ENCODE measurements at places on chromosomes 5 and 9.

GRCh38 chr9:78746010-78746409 is 449.1 kb downstream of the PSAT1 start:
- DNase-seq: no peak

- no peak for DNase-seq
Observed at GRCh38 chr5:176337913-176338312, 23.7 kb downstream of the KIAA1191 start.

DNA sequence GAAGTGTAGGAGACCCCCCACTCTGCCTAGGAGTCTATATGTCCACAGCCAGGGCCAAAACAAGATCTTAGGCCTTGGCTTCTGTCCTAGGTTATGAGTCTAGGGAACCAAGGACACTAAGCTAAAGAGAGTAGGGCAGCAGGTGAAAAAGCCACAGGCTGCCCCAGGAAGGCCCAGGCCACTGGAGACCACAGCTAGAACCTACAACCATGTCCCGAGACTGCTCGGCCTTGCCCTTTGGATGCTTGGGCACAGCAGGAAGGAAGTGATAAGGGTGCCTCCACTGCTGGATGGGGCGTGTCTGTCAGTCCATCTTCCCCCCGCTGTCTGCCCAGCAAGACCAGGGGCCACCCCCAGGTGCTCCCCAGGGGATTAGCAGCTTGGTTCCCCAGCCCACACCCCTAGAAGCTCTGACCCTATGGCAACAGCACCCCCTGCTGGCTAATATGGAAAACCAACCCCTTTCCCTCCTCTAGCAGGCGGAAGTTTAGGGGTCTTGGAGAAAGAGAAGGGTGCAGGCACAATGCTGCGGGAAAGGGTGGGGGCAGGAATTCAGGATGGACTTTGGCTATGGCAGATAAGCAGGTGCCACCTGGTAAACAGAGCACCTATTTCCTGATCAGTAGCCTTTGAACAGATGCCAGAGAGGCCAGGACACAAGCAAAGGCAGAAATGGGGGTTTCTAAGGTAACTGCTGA is 10.5 kb upstream of the IRF1 start:
- DNase-seq: peak; percentile 58

DNA sequence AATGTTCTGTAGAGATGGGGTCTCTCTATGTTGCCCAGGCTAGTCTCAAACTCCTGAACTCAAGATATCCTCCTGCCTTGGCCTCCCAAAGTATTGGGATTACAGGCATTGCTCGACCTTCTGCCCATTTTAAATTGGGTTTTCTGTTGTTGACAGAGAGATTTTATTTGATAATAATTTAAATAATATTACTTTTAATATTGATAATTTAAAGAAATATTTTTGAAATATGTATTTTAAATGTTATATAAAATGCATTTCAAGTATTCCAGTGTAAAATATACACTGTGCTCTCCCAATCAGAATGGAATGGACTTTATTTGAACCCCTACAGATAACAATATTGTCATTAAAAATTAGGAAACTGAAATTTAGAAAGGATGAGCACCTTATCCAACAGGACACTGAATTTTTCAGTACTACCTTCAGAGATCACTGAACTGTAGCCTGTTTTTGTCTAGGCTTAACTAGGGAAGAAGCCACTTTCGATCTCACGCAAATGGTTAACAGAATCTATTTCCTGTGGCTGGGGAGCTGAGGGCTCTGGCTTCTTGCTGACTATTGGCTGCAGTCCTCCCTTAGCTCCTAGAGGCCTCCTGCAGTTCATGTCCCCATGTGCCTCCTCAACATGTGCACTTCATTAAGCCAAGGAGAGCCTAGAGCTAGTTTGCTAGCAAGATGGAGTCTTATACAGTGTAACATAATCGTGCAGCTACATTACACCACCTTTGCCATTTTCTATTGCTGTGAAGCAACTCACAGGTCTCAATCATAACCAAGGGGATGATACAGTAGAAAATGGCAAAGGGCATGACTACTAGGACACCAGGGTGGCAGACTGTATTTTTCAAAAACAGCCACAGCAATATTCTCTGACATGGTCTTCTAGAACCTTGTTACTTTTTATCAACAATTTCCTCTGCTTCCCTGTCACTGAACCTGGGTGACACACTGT is 150.0 kb downstream of the CDC42SE2 start:
- no peak for DNase-seq

- DNase-seq: peak; percentile 8
Observed at GRCh38 chr5:159965031-159965837, 43.7 kb upstream of the TTC1 start.

DNA sequence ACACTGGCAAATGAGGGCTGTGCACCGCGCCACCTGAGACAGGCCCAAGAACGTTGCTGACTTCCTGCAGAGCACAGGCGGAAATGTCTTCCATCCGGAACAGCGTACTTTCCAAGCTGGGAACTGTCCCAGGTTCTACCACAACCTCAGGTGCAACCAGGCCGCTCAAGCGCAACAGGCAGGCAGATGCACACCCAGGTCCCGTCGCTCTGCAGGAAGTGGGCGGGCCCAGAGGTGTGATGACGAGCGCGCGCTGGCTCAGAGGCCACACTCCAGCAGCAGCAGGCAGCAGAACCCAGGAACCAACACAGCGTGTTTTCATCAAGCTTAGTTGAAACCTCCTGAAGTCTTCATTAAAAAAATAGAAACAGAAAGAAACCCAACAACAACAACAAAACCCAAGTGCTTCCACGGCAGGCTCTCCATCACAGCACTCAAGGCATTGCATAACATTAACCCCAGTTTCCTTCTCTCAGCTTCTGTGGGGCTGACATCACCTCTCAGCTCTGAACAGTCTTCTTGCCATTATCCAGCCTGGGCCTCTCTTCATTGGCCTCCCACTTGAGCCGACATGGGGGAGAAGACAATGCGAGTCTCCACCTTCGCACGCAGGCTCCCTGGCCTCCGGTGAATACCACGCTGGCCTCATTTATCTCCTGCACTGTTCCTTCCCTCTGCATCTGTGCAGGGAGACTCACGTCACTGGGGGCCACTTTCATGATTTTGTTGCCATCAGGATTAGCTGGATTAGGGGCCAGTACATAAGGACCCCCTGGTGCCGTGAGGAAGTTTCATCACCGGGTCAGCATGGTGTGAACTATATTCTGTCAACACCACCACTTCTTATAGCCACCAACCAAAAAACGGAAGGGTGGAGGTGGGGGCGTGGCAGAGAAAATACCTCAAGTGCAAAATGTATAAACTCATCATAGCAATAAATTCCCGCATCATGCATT is 22.1 kb downstream of the PTCH1 start:
- DNase-seq: peak; percentile 96

- DNase-seq: no peak
Observed at GRCh38 chr5:1294835-1295649, at the start of gene TERT. Gene TERT, minus strand, starts transcription at chr5:1295068. Its CDS starts 79 bp downstream, at chr5:1294989.

- DNase-seq: no peak
Observed at GRCh38 chr5:67954351-67954750, 261.2 kb upstream of the PIK3R1 start.

- DNase-seq: no peak
Observed at GRCh38 chr5:93184041-93184440, 397.0 kb downstream of the NR2F1-AS1 start.

DNA sequence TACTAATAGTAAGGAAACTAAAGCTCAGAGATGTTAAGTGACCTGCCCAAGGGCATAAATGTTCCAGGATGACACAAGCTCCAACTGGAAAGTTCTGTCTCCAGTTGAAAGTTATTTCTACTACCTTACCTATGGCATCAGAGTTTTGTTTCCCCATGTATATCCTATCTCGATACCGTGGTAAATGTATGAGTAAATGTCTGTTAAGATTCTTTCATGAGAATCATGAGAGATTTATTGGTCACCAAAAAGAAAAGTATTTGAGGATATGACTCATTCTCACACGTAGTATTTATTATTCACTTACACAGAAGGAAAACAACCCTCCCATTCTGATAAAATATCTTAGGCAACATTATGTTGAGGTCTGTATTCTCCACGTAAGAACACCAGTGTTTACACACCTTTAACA is 11.1 kb upstream of the SHOC1 start:
- no peak for DNase-seq

GRCh38 chr5:173721601-173722232 is 105.3 kb upstream of the BOD1 start:
- DNase-seq: no peak

GRCh38 chr5:1515311-1515920 is 8.3 kb downstream of the LPCAT1 start:
- no peak for DNase-seq

- no peak for DNase-seq
Observed at GRCh38 chr5:1743061-1743768, 56.4 kb downstream of the MRPL36 start.

DNA sequence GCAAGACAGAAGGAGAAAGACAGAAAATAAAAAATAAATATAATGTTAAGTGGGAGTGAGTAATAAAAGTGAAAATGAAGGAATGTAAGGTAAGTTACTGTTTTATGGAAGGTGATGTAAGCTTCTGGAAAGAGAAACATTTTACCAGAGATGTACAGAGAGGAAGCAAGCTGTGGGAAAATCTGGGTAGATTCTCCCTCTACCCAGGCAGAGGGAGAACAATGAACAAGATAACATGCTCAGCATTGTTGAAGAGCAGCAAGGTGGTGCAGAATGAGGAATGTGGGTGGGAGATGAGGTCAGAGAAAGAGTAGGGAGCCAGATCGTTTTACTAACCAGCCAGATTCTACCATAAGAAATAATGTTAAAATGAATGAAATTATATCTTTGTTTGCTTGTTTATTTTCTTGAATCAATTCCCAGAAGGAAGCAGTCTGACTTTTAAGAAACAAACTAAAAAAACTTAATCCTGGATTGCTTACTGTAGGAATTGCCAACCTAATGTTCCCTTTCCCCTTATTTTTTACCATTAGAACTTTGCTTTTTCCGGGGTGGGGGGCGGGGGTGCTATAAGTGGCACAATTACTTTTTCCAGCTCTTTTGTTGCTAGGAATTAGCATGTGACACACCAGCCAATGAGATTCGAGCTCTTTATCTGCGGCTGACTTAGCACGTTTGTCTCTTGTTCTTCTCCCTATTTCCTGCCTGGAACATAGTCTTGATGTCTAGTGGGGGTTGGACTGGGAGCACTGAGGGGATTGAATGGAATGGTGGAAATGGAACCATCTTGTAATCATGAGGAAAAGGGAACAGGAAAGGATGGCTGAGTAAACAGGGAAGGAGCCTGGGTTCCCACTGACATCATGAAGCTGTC is 356.7 kb downstream of the TMEM167A start:
- DNase-seq: no peak

DNA sequence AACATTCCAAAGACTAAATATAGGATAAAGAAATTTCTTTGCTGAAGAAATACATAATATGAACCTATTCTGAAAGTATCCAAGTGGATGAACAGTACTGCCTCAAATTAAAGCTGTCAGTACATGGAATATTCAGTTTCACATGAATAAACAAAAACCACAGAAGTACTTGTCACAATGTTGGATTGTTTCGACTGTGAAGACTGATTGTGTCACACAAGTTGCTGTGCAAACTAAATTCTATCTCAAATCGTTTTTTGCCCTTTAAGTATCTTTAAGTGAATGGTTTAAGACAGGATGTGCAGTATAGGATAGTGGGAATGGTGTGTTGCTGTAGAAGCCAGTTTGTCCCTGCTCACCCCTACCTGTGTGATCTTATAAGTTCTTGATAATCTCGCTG is 137.4 kb upstream of the OTULINL start:
- DNase-seq: no peak

DNA sequence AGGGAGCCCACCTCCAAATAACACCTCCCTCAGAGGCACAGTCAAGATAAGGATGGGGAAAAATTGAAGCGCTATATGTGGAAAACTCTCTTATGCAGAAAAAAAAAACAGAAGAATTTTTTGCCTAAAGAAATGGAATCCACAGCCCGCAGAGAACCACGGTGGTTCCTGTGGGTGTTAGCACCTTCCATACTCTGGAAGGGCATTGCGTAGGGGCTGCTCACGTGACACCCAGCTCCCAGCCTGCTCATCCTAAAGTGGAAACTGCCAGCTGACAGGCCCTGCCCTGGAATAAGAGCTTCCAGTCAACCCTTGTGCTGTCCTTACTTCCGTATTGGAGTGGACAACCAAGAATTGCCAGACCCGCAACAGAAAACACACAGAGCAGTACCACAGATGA is 142.5 kb downstream of the FSTL4 start:
- no peak for DNase-seq

DNA sequence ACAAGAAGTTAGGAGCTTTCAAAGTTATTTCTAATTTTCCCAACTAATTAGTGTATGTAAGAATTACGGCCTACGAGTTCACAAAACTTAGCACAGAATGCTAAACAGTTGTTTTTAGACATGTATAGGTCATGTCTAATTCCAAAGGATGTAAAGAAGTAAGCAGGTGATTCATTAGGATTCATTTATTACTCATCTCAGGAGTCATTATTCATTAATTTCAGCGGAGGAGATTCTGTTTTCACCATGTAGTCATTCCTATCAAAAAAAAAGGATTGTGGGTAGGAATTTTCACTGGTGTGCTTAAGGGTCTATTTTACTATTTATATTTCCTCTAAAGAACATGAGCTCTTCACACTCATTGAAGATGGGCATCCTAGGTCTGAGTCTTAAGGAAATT is 532.2 kb downstream of the ACTL7B start:
- DNase-seq: no peak
